Activated CD4-positive, alpha-beta T cell treated with anti-CD3 and anti-CD28 coated beads, Interleukin-2, amount 10 ng/mL, durations not matched to agents 24 days and 14 days (primary cell): ENCODE measurements at places on chromosomes 7 and 10.

- no peaks in the 10 kb centered on the region for H3K36me3 ChIP-seq
- H3K4me1 ChIP-seq, result no peaks in the 10 kb centered on the region
- no peak overlapping the region for H3K27ac ChIP-seq
- H3K4me3 ChIP-seq, result no peak overlapping the region
- no peaks in the 10 kb centered on the region for H3K27me3 ChIP-seq
Measured at GRCh38 chr10:61633665-61634064, 29.1 kb upstream of the CABCOCO1 start.

DNA sequence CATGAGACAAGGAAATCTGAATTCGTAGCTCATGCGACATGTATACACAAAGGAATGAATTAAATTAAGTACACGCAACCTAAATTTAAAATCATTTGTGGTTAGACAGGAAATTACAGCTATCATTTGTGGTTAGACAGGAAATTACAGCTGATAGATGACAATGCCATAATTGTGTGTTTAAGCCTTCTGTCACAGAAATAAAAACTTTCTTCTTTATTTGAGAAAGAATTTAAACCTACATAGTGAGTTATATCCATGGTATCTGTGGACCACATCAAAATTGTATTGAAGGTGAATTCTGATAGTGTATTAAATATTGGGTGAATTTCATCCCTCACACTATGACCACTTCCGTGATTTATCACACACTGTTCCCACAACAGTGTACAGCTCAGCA is 362.9 kb downstream of the MAGI2 start:
- no peaks in the 10 kb centered on the region for H3K4me1 ChIP-seq
- no peak overlapping the region for H3K4me3 ChIP-seq
- no peak for DNase-seq
- no peaks in the 10 kb centered on the region for H3K36me3 ChIP-seq

GRCh38 chr10:79159785-79160184 is 91.0 kb downstream of the ZMIZ1 start:
- peaks cover 2% of the 10 kb centered on the region for H3K4me1 ChIP-seq
- H3K27ac ChIP-seq, result no peak overlapping the region
- no peaks in the 10 kb centered on the region for H3K36me3 ChIP-seq
- H3K4me3 ChIP-seq, result no peak overlapping the region
- no peak for DNase-seq

DNA sequence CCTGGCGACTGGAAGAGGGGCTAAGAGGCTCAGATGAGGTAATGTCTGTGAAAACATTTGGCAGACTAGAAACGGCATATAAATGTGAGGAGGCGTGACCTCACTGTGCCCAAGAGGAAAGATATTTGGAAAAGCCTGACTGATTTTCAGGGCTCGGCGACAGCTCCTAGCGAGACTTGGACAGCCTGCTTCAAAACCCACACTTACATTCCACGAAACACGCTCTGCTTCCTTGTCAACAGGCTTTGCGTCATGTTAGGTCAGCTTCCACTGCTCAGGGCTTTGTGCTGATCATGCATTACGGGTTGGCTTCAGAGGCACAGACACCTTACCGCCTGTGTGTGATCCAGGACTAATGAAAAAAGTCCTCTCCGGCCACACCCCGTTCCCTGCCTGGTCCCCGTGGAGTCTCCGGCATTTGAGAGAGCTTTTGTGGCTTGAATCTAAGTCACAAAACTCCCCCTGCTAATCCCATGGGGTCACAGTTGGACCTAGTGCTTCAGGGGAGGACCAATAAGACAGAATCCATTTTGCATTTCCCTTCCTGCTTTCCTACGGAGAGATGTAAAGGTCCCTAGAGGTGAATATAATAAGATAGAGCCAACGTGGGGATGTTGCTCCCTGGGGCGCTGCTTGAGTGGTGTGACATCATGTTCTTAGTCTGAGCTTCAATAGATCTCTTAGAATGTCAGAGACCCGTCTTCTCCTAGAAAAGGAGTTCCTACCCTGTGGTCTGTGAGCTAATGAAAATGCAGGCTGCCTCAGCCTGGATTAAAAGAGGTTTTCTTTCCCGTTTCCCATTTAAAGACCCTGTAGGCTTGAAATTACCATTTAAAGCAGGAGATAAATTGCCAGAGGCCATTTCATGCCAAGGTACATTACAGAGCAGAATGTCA is 25.5 kb downstream of the FGFBP3 start:
- H3K4me3 ChIP-seq, result no peak overlapping the region
- H3K4me1 ChIP-seq, result peaks cover 6% of the 10 kb centered on the region
- H3K27me3 ChIP-seq, result peaks cover 38% of the 10 kb centered on the region
- no peak for DNase-seq
- no peak overlapping the region for H3K27ac ChIP-seq

GRCh38 chr7:105776068-105776790 is 100.2 kb downstream of the ATXN7L1 start:
- peaks cover 33% of the 10 kb centered on the region for H3K27me3 ChIP-seq
- H3K4me3 ChIP-seq, result no peak overlapping the region
- no peaks in the 10 kb centered on the region for H3K36me3 ChIP-seq
- H3K4me1 ChIP-seq, result no peaks in the 10 kb centered on the region
- no peak for DNase-seq

DNA sequence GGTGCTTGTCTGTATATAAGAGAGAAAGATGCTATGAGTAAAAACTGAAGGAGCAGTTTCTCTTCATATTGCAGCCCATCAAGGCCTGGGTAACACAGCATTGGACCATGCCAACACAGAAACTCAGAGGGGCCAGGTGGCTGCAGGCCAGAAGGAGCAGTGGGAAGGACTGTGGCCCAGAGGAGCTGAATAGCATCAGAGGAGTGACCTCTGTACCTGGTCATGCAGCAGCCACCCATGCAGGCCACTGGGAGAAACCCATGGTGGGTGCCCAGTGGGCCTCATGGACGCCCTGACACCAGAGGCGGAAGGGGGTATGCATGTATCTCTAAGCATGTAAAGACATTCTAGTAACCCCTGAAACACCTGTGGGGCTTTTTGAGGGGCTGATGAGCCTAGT is 75.9 kb upstream of the YAE1 start:
- DNase-seq, result no peak
- no peaks in the 10 kb centered on the region for H3K36me3 ChIP-seq
- no peak overlapping the region for H3K4me3 ChIP-seq
- peaks cover 50% of the 10 kb centered on the region for H3K27me3 ChIP-seq
- H3K27ac ChIP-seq, result no peak overlapping the region

GRCh38 chr7:5278766-5279165 is 4.0 kb upstream of the SLC29A4 start:
- H3K27ac ChIP-seq, result no peak overlapping the region
- H3K36me3 ChIP-seq, result no peaks in the 10 kb centered on the region
- peaks cover 11% of the 10 kb centered on the region for H3K27me3 ChIP-seq
- DNase-seq, result no peak
- no peaks in the 10 kb centered on the region for H3K4me1 ChIP-seq
- no peak overlapping the region for H3K4me3 ChIP-seq

- no peak overlapping the region for H3K27ac ChIP-seq
- H3K4me1 ChIP-seq, result no peaks in the 10 kb centered on the region
- peaks cover 39% of the 10 kb centered on the region for H3K27me3 ChIP-seq
- no peak overlapping the region for H3K4me3 ChIP-seq
Measured at GRCh38 chr10:4581929-4582328, 244.1 kb upstream of the AKR1E2 start.

GRCh38 chr10:61989995-61990760 is 88.7 kb downstream of the ARID5B start:
- DNase-seq, result no peak
- no peak overlapping the region for H3K4me3 ChIP-seq
- H3K4me1 ChIP-seq, result peaks cover 74% of the 10 kb centered on the region
- peaks cover 37% of the 10 kb centered on the region for H3K36me3 ChIP-seq

DNA sequence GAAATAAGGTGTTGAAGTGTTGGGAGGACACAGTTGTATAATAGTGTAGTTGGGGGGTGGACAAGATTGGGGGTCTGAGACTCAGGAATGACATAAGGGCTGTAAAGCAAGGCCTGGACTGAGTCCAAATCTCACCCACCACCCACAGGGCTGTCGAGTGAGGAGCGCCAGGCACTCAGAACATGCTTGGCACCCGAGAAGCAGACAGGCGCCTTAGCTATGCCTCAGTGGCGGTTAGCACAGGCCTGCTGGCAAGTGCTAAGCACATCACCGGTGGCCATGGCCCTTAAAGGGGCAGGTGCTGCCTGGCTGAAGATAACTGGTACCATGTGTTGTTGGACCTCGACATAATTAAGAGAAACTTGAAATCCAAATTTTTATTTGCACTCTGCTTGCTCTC is 90.7 kb downstream of the COL13A1 start:
- H3K27ac ChIP-seq, result no peak overlapping the region
- no peaks in the 10 kb centered on the region for H3K4me1 ChIP-seq
- H3K4me3 ChIP-seq, result no peak overlapping the region
- H3K36me3 ChIP-seq, result no peaks in the 10 kb centered on the region
- DNase-seq, result no peak
